ENCODE measurements at places on chromosomes 3 and 15. TPM values are rescaled to one million over a fixed set of nuclear protein-coding genes. Genes with fewer than 3 reads are reported as not detected.

Gene MNS1
- 2.5 TPM for total RNA-seq

DNA sequence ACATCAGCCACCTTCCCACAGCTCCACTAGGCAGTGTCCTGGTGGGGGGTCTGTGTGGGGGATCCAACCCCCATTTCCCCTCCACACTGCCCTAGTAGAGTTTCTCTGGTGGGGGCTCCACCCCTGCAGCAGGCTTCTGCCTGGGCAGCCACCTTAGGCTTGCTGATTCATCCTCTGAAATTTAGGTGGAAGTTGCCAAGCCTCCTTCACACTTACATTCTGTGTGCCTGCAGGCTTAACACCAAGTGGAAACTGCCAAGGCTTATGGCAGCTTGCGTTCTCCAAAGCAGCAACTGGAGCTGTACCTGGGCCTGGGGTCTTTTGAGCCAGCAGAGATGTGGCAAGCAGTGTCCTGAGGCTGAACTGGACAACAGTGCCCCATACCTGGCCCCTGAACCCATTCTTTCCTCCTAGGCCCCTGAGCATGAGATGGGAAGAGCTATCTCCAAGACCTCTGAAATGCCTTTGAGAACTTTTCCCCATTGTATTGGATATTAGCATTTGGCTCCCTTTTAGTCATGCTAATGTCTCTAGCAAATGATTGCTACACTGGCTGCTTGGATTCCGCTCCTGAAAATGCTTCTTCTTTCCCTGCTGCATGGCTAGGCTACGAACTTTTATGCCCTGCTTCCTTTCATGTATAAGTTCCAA lies 32.5 kb downstream of the CPN2 start:
- no peak for DNase-seq

Gene MB21D2
- total RNA-seq = not detected

Gene STXBP5L
- total RNA-seq = not detected

DNA sequence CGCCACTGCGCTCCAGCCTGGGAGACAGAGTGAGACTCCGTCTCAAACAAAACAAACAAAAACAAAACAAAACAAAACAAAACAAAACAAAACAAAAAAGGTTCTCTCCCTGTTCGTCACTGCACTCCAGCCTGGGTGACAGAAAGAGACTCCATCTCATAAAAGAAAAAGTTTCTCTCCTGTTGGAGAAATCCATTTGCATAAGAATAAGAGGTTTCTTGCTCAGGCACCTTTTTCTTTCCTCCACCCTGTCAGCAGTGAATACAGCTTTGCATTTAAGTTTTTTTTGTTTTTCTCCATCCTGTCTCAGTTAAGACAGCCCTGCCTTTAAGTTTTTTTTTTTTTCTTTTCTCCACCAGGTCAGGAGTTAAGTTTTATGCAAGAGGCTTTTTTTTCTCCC lies 109.5 kb downstream of the DPH6 start:
- no peak for DNase-seq

GRCh38 chr3:20060974-20061685 lies 20.9 kb downstream of the KAT2B start:
- DNase-seq = no peak

Gene GP5
- not detected for total RNA-seq

DNA sequence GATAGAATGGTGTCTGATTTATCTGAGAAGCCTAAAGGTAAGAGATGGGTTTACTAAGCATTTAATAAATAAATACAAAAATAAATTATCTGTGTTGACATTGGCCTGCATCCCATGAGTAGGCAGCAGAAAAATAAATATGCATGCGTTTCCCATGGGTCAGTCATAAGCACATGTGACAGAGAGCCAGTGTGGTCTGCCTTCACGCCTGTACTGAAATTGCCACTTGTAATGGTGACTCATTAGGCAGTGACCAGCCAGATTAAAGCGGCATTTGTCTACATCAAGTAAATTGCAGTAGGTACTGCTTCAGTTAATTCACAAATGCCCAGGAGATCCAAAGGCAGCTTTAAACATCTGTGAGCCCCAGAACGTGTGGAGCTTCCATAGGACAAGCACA lies 399.6 kb downstream of the NAALADL2 start:
- DNase-seq = no peak

Gene AMIGO3
- total RNA-seq = 0.18 TPM

DNA sequence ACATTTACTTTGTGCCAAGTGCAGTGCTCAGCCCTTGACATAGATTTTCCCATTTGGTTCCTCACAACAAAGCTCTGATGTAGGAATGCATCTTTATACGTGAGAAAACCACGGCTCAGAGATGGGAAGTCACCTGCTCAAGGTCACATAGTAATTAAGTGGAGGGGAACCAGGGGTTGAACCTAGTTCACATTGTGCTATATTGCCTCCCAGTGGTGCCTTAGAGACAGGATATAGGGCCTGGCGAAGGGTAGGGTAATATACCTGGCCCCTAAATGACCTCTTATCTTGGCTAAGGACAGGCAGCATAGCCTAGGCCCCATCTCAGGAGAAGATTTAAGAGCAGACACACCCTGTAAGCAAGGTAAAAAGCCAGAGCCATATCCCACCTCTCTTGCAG lies 71.5 kb downstream of the FOXP1 start:
- peak; percentile 12 for DNase-seq

DNA sequence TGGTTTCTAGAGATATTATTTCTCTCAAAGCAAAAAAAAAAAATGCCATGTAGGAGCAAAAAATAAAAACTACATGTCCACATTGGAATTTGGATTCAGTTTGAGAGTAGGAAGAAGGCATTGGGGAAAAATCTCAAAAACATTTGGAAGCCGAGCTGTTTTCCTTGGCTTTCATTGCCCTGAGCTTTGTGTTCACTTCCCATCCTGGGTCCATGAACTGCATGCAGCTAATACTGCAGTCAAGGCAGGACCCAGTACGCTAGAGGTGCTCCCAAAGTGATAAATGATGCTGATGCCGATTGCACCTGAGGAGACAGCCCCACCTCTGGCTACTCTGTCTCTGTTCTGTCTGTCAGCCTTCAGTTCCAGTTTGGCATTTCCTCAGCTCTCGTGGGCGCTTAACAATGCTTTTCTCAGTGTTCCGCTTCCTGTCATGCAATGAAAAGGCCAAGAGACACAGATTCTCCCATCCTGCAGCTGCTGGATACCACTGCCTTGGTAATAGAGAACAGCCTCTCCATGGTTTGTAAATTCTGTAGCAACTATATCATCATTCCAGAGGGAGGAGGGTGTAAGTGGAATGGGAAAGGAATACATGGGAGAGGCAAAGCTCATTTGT lies 181.8 kb downstream of the RYR3 start:
- DNase-seq = no peak

Gene RHOV
- total RNA-seq = 1.9 TPM

Gene CCDC54
- not detected for total RNA-seq

DNA sequence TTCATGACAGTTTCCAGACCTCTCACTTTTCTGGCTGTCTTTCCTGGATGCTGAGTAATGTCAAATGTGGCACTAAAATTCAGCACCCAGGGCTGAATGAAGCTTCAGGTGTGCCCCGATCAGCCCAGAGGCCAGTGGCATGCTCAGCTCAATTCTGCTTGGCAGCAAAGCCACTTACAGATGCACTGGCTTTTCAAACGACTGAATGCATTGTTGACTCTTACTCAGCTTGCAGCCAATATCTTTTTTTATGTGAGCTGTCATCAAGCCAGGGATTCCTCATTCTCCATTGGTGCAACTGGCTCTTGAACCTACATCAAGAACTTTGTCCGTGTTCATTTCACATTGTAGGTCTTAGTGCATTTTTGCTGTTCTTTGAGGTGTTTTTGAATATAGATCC lies 60.7 kb downstream of the ZDHHC19 start:
- no peak for DNase-seq

DNA sequence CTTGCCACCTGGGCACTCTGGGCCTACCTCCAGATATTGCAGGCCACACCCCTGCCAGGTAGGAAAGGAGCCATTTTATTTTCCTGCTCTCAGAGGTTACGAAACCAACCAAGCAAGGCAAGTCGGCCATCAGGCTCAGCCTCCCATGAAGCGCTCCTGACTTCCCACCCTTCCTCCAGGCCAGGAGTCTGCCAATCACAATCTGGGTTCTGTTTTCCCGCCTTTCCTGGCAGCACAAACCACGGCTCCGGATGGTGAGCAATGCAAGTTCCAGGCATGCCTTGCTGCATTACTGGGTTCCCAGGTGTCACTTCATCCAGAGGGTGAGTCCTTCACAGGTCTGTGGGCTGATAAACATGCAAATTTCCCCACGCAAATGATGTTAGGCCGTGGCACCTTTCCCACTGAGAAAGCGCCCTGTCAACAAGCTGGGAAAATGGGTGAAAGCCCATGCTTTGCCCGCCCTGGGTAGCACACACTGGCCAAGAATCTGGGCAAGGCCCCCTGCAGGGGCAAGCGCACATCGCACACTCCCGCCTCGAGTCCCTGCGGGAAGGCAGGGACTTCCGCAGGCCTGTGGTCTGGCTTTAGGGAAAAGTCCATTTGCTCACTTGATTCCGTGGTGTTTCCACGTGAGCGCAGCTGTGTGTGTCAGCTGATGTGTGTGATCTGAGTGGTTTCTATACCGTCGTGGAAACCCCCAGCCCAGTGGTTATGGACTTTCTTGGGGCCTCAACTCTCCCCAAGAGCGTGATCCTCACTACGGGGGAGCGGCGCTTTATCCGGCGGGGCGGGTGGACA lies 61.6 kb upstream of the RYK start:
- no peak for DNase-seq

DNA sequence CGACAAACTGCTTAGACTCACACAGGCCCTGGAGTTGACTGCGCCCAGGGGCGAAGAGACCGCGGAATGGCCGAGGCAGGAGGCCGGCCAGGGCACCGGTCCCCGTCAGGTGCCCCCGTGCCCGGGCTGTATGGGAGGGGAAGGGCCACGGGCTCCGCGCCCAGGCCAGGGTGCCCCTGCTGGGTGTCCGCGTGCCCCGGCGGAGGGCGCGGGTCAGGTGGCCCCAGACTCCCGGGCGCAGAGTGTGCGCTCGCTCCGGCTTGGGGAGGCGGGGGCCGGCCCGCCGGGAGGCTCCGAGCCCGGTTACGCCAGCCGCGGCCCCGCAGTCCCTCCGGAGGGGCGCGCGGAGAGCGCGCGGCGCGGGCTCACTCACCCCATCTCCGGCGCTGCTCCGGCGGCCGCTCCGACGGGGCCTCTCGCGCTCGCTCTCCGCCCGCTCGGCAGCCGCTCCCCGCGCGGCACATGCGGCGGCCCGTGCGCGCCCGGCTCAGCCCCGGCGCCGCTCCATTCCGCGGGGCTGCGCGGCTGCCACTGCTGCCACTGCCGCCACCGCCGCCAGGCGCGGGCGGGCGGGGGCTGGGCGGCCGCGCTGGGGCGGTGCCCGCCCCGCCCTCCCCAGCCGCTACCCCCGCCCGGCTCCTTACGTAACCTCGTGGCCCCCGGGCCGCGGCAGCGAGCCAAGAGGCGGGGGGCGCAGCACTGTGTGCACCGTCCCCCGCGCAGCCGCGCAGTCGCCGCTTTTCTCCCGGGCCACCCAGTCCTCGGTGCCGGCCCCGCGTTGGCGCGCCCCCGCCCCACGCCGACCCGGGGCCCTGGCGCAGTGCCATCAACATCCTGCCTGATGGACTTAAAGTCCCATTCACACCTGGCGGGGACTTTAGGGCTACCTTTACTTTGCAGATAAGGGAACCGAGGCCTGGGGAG lies at the start of gene HOMER2:
Gene HOMER2 (minus strand): TSS at position 563 of the 924 bp plus-strand sequence. CDS start 185 bp downstream, at position 378.
- DNase-seq = no peak

Gene ATP13A5
- total RNA-seq = not detected

DNA sequence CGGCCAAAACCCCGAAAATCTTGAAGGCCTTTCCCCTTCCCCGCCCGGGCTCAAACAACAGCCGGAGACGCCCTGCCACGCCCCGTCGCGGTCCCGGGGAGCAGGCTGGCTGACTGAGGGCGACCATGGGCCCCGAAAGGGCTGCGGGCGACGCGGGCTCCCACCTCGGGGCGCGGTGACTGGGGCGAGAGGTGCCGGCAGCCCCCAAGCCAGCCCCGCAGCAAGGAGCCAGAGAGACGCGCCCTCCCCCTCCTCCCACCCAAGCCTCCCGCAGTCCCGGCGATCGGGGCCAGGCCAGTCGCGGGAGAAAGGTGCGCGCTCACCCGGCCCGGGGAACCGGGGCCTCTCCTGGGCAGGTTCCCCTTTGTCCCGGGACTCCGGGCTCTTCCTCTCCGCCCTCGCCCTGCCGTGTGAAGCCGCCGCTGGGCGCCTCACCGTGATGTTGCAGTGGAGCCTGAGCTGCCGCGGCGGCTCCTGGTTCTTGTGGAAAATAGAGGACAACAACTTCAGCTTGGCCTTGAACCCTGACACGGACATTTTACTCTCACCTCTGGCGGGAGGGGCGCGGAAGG lies 30.6 kb upstream of the ZSCAN2 start:
- peak; percentile 64 for DNase-seq

Gene KNL1
- total RNA-seq = 32.1 TPM

GRCh38 chr15:58241872-58242271 lies 103.7 kb downstream of the AQP9 start:
- DNase-seq = peak; percentile 43

Gene MESP2
- 0.47 TPM for total RNA-seq

DNA sequence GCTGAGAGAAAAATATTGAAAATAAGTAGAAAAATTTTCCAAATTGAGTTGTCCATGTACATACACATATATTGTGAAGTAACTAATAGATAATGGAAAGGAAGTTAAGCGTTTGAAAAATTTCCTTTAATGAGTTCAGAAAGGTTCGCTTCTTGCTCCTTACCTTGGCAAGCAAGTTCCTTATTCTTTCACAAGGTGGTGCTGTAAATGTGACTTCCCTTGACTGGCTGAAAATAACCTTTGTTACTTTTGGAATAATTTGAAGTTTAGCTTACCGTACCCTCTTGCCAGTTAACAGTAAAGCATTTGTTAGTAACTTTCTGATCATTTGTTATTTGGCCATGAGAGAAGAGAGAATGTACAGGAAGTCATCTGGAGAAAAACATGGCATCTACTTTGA lies 41.6 kb downstream of the PYDC2 start:
- DNase-seq = peak; percentile 19

- DNase-seq = no peak
Measured at GRCh38 chr3:134623615-134624245, 27.1 kb downstream of the KY start.

- no peak for DNase-seq
Measured at GRCh38 chr15:78417754-78418630, 20.0 kb upstream of the IREB2 start.

GRCh38 chr15:33215941-33216872 lies 21.7 kb upstream of the FMN1 start:
- no peak for DNase-seq

Gene GHSR
- not detected for total RNA-seq

GRCh38 chr3:42652251-42652610 lies 1.3 kb upstream of the ZBTB47 start:
- DNase-seq = no peak

GRCh38 chr3:156721687-156722618 lies 47.6 kb downstream of the TIPARP start:
- no peak for DNase-seq

DNA sequence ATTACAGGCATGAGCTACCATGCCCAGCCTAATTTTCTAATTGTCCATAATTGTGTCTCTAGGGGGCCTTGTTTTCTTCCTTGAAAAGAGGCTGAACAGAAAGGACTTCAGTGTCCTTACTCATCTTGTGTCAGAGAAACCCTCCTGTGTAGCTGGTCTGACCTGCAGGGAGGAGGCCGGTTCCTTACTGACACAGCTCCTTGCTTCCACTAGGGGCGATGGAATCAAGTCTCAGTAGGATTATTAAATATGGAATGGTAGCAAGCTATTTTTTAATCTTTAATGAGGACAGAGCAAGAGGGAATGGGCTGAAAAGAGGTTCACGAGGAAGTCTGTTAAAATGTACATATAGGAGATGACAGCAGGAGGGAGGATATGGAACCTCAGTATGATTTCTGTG lies 8.6 kb downstream of the LPCAT4 start:
- peak; percentile 61 for DNase-seq

Gene CPLX3
- total RNA-seq = not detected

Data from K562 (cell line).